ENCODE measurements at places on chromosomes 5 and 9.

- no peak for DNase-seq
Measured at GRCh38 chr9:76352026-76352620, 42.1 kb downstream of the RFK start.

DNA sequence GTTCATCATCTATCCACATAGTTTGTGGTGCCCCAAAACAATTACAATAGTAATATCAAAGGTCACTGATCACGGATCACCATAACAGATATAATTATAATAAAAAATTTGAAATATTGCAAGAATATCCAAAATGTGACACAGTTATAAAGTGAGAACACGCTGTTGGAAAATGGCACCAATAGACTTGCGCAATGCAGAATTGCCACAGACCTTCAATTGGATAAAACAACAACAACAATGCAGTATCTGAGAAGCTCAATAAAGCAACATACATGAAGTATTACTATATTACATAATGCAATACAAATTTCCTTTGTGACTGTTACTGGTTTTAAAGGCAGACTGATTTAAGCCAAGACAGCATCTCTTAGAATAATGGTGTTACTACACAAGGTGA, 44.7 kb upstream of the PRRC1 start:
- DNase-seq: no peak

GRCh38 chr9:75657015-75657414, 233.5 kb upstream of the PCSK5 start:
- DNase-seq: no peak

DNA sequence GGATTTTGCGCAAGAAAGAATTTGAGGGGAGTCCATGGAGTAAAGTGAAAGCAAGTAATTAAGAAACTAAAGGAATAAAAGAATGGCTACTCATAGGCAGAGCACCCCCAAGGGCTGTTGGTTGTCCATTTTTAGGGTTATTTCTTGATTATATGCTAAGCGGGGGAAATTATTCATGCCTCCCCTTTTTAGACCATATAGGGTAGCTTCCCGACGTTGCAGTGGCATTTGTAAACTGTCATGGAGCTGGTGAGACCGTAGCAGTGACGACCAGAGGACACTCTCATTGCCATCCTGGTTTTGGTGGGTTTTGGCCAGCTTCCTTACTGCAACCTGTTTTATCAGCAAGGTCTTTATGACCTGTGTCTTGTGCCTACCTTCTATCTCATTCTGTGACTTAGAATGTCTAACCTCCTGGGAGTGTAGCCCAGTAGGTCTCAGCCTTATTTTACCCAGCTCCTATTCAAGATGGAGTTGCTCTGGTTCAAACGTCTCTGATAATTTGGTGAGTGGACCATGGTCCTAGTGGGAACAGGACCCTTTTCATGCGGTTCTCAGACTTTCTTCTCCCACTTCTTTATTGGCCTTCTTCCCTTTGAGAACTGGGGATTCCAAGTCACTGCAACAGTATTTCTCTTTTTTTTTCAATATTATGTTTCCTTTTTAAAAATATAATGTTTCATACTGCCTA, 1.3 kb upstream of the ERAP1 start:
- DNase-seq: no peak

GRCh38 chr9:123412171-123412820, 56.3 kb downstream of the CRB2 start:
- no peak for DNase-seq

GRCh38 chr9:16460696-16461095, 409.8 kb downstream of the BNC2 start:
- no peak for DNase-seq

Data from GM23338 (cell line).